Caki2 (cell line): ENCODE measurements at places on chromosomes 12 and 14.
A peak's percentile ranks its signal among the peaks of the same experiment; 100 is the strongest.

DNA sequence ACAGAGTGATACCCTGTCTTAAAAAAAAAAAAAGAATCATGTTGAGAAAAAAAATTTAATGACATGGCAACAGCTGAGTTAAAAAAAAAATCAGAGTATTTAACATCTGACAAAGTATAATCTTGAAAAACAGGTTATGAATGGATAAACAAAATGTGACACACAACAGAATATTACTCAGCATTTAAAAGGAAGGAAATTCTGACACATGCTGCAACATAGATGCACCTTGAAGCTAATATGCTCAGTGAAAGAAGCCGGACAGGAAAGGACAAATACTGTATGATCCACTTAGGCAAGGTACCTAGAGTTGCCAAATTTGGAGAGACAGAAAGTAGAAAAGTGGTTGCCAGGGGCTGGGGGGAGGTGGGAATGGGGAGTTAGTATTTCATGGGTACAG, 19.4 kb upstream of the EIF2B2 start:
- no peak for DNase-seq

GRCh38 chr14:24233538-24233866, 773 bp downstream of the GMPR2 start:
- no peak for DNase-seq

- DNase-seq, result no peak
Measured at GRCh38 chr12:16294376-16294956, 17.0 kb upstream of the SLC15A5 start.

DNA sequence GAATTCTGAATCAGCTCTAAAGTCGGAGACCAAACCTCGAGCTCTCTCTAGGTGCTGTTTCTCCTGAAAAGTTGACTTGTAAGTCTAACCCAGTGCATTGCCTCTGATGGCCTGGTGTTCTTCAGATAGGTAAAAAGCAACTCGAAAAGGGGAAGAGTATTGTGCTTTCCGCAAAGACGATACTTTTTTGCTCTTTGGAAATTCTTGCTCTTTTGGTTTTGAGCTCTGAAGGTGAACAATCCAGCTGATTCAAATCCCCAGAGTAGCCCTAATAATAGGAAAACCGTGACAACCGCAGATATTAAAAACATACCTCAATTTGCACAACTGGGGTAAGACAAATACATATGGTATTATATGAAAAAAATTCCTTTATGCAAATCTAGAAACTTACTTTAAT, 447.4 kb downstream of the RAD51B start:
- no peak for DNase-seq

DNA sequence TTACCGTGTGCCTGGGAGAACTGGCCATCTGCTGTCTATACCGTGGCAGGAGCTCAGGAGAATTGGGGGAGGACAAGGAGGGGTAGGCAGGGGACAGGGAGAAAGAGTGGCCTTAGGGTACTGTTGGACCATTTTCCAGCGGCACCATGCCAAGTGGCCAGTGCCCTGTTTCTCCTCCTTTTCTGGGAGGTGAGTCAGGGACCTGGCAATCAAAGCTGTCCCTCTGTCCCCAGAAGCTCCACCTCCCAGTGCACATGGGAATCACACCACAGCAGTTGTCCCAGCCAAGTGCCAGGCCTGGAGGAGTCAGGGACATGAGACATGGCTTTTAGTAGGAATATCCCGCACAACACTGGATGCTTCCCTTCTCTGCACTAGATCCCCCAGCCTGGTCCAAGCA, 118.0 kb downstream of the GCH1 start:
- no peak for DNase-seq

- no peak for DNase-seq
Measured at GRCh38 chr12:98156697-98157096, 358.7 kb upstream of the TMPO start.

DNA sequence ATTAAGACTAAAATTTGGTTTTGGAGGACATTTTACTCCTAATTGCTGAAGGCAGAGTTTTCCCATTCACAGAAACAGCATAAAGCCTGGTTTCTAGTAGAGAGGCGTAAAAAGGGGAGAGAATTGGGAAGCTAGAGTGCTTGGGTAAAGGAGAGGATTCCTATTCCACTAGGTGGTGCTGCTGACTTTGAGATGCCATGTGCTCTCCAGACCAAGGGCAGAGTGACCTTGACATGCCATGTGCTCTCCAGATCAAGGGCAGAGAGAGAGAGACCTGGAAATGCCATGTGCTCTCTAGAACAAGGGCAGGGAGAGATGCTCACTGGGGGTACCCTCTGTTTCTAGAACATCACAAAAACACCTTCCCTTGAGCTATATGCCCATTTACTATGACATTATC, 176.2 kb upstream of the PDZRN4 start:
- no peak for DNase-seq

GRCh38 chr12:130707571-130707891, 8.6 kb downstream of the RIMBP2 start:
- no peak for DNase-seq

- no peak for DNase-seq
Measured at GRCh38 chr12:115079760-115080159, 395.8 kb upstream of the TBX3 start.

- no peak for DNase-seq
Measured at GRCh38 chr12:102031852-102032251, 29.9 kb downstream of the WASHC3 start.

GRCh38 chr12:128813392-128813791, 10.4 kb downstream of the SLC15A4 start:
- DNase-seq, result no peak

- no peak for DNase-seq
Measured at GRCh38 chr12:65287426-65287825, 8.9 kb downstream of the MSRB3 start.

DNA sequence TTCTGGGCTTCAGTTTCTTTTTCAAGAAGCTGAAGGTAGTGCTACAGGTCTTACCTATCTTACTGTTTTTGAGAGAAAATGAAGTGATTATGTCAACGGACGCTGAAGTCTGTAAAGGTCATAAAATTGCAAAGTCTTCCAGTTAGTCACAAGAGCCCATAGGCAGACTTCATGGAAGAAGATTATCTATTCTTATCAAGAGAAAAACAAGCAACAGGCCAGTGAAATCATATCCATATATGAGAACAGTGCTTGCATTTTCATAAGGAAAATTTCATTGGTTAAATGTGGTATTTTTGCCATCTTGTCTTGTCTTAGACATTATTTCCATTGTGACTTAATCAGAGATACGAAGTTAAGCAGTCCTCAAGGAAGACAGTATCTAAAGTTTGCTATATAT, 412.7 kb upstream of the SEL1L start:
- no peak for DNase-seq

DNA sequence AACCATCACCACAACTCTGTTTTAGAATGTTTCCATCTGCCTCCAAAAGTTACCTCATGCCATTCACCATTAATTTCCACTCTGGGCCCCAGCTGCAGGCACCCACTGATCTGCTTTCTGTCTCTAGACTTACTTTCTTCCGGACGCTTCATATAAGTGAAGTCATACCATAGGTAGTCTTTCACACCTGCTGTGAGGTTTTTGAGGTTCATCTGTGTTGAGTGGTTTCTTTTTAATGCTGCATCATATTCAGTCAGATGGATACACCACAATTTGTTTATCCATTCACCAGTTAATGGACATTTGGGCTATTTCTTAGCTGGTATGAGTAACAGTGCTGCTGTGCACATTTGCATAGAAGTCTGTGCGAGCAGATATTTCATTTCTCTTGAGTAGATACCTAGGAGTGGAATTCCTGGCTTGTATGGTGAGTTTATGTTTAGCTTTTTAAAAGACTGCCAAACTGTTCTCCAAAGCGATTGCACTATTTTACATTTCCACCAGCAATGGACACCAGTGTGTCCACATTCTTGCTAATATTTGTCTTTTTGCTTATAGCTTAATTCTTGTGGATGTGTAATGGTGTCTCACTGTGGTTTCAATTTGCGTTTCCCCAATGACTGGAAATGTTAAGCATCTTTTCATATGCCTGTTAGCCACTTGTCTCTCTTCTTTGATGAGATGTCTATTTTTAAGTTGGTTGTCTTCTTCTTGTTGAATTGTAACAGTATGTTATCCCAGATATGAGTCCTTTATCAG, 48.3 kb downstream of the ZFYVE21 start:
- no peak for DNase-seq

GRCh38 chr12:6199531-6200255, 507 bp upstream of the CD9 start:
- no peak for DNase-seq

GRCh38 chr12:120498870-120499515, 3.1 kb downstream of the DYNLL1 start:
- no peak for DNase-seq

GRCh38 chr14:37858733-37859132, 263.3 kb downstream of the TTC6 start:
- DNase-seq, result no peak

DNA sequence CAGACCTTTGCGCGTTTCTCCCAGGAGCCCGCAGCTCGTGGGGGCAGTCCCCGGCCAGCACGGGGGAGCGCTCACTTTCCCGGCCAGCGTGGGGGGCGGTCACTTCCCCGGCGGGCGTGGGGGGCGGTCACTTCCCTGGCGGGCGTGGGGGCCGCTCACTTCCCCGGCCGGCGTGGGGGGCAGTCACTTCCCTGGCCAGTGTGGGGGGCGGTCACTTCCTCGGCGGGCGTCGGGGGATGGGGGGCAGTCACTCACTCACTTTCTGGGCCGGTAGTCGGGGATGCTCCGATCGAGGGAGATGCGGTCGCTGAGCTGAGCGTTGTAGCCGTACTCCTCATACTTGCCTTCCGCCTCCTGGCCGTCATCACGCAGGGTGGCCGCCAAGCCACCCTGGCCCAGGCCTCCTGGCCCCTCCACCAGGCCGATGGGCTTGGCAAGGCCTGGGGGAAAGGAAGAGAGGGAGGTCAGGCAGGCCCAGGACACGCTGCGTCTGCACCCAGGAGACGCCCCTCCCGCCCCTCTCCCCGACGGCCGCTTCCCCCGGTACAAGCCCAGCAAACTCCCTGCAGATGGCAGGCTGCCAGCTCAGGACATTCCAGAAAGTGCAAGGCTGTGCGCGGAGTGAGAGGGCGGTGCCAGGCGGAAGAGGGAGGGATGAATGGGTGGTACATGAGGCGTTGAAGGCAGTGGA, 43.3 kb downstream of the GALNT9 start:
- DNase-seq, result peak; percentile 84
